ENCODE measurements at places on chromosomes 12 and 14.

DNA sequence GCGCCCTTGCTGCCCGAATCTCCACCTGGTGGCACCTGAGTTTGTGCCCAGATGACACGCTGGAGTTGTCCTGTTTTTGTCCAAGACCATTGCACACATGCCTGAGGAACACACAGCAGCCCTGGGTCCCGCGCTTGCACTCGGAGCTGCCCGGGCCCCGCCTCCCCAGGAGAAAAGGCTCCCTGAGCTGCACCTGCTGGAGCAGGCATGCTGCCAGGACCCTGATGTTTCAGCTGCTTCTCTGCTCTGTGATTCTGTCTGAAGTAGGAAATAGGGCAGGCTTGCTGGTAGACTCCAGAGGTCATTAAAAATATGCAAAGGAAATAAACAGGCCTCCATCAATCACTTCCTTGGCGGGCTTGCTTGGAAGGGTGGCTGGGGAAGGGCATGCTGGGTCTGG lies 271.6 kb downstream of the CACNA1C start:
- no peak for DNase-seq

DNA sequence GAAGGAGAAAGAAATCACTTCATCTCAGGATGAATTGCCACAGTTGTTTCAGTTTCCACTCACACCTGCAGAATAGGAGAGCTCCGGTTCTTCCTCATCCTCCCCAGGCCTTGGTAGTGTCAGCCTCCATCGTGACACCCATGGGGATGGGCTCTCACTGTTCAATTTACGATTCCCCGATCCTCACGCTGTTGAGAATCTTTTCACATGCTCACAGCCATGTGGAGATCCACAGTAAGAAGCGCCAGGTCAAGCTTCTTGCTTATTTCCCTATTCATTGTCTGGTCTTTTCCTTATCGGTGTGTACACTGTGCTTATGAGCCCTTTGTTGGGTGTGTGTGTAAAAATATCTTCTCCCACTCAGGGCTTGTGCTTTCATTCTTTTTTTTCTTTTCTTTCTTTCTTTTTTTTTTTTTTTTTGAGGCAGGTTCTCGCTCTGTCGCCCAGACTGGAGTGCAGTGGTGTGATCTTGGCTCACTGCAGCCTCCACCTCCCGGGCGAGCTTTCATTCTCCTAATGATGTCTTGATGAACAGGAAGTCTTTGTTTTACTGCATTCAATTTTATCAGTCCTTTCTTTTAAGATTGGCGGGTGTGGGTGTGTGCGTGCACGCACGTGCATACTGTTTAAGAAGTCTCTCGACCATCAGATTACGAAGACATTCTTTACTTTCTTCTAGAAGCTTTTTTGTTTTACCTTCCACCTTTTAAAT lies 21.5 kb downstream of the RIN3 start:
- DNase-seq: no peak

DNA sequence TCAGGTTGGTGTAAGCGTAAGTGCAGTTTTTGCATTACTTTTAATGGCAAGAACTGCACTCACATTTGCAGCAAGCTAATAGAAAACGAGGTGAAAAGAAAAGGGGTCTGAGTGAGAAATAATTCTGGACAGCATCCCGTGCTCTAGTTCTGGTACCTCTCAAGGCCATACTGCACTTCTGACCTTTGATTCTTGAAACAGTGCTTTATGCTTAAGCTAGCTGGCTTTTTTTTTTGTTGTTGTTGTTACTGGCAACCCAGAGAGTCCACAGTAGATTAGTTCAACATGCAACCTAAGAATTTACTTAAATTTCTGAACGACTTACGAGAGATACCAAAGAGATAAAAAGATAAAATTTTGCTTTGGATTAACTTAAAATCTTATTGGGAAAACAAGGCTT lies 75.2 kb upstream of the PRKD1 start:
- DNase-seq: no peak

GRCh38 chr14:63371033-63371432 lies 52.3 kb upstream of the GPHB5 start:
- no peak for DNase-seq

- DNase-seq: no peak
Measured at GRCh38 chr14:56501909-56502530, 77.6 kb upstream of the TMEM260 start.

Measured in AG08396 (cell line).